ENCODE measurements at places on chromosomes 1 and 21. TPM values are rescaled to one million over a fixed set of nuclear protein-coding genes. Genes with fewer than 3 reads are reported as not detected.

GRCh38 chr1:98906361-98906760 is 98.3 kb downstream of the PLPPR5 start:
- H3K27me3 ChIP-seq: no peaks in the 10 kb centered on the region
- H3K4me1 ChIP-seq: no peaks in the 10 kb centered on the region
- H3K4me3 ChIP-seq: no peak overlapping the region
- H3K27ac ChIP-seq: no peak overlapping the region

- peak; percentile 73 for DNase-seq
- H3K27me3 ChIP-seq: no peaks in the 10 kb centered on the region
- peaks cover 65% of the 10 kb centered on the region for H3K4me1 ChIP-seq
- H3K27ac ChIP-seq: peak overlapping the region; percentile 67
These were observed 606 bp downstream of the DENND1B start for GRCh38 chr1:197774466-197775281.

DNA sequence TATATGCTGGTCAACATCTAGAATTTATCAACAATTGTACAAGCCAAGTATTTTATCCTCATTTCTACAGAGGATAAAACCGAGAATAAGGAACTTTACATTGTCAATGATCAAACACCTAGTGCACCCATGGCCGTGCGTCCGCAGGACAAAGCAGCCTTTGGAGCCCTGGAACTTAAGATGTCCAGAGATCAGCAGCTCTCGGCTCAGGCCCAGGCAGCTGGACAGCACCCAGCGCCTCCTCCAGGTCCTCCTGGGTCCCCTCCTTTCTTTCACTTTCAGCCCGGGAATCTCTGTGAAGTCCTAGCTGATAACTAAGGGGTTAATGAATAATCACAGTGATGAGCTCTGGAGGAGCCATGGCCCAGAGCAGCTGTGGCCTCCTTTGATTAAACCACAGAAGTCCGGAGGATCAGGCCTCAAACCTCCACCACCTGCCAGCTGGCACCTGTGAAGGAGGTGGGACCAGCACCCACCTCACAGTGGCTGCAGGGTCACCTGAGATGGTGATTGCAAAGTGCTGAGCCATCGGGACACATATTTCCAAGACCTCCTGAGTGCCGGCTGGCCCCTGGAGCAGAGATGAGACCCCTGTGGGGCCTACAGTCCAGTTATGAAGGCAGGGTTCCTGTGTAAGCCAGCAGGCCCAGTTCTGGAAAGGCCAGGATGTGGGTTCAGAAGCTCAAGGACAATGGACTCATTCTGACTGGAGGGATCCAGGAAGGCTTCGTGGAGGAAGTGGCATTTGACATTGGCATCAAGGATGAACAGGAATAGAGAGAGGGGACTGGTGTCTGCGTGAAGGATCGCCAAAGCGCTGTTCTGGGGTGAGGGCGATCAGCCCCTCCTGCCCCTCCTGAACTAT is 11.6 kb upstream of the SAMD11 start:
- H3K27ac ChIP-seq: no peak overlapping the region
- H3K36me3 ChIP-seq: no peaks in the 10 kb centered on the region
- H3K27me3 ChIP-seq: no peaks in the 10 kb centered on the region
- no peak overlapping the region for H3K4me3 ChIP-seq

GRCh38 chr1:169119405-169119804 is 12.9 kb downstream of the ATP1B1 start:
- no peak for DNase-seq
- no peak overlapping the region for H3K4me3 ChIP-seq
- no peaks in the 10 kb centered on the region for H3K27me3 ChIP-seq
- H3K27ac ChIP-seq: no peak overlapping the region
- no peaks in the 10 kb centered on the region for H3K4me1 ChIP-seq

- peaks cover 73% of the 10 kb centered on the region for H3K4me1 ChIP-seq
- DNase-seq: peak; percentile 75
- no peak overlapping the region for H3K27ac ChIP-seq
- H3K4me3 ChIP-seq: peak overlapping the region; percentile 21
These were observed 28.7 kb downstream of the RSPH1 start for GRCh38 chr21:42467140-42467983.

GRCh38 chr1:205306929-205307566 is 14.5 kb downstream of the NUAK2 start:
- no peak overlapping the region for H3K4me3 ChIP-seq
- H3K36me3 ChIP-seq: no peaks in the 10 kb centered on the region
- H3K27ac ChIP-seq: no peak overlapping the region
- H3K4me1 ChIP-seq: peaks cover 5% of the 10 kb centered on the region

GRCh38 chr1:233844692-233845091 is 59.8 kb upstream of the SLC35F3 start:
- H3K27ac ChIP-seq: no peak overlapping the region
- no peak overlapping the region for H3K4me3 ChIP-seq
- no peaks in the 10 kb centered on the region for H3K4me1 ChIP-seq

DNA sequence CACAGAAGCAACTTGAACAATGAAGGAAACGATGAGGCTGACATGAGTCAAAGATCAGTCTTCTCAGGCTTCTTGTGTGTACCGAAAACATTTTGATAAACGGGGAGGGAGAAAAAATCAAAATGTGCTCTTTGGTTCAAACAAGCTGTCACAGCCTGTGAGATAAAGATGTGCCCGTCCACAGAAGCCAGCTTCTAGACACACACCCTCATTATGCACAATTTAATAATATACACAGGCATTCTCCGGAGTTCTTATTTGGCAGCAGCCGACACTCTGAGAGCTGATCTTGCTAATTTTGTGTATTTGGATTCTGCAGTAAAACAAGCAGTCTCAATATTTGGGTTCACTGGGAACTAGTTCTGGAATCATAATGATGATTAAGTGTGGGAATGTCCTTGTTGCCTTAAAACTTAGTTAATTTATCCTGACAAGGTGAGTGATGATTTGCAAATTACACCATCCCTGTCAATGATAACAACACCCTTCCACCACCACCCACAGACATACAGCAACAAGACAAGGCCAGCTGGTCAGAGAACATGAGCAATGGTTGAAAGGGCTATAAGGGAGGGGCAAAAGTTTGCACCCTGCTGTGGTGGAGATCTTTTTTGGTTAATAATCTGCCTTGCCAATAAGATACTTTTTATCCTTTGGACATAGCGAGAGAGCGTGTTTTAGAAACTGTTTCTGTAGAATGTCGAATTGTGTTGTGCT is 269.9 kb upstream of the KIAA0040 start:
- H3K36me3 ChIP-seq: no peaks in the 10 kb centered on the region
- H3K27me3 ChIP-seq: no peaks in the 10 kb centered on the region
- no peak overlapping the region for H3K27ac ChIP-seq
- H3K4me1 ChIP-seq: no peaks in the 10 kb centered on the region
- no peak overlapping the region for H3K4me3 ChIP-seq
- no peak for DNase-seq

GRCh38 chr1:184212649-184213314 is 161.3 kb downstream of the TSEN15 start:
- no peak overlapping the region for H3K27ac ChIP-seq
- no peaks in the 10 kb centered on the region for H3K4me1 ChIP-seq
- no peaks in the 10 kb centered on the region for H3K27me3 ChIP-seq
- no peak for DNase-seq
- no peaks in the 10 kb centered on the region for H3K36me3 ChIP-seq
- no peak overlapping the region for H3K4me3 ChIP-seq

GRCh38 chr1:182644886-182645285 is 39.5 kb downstream of the RGS8 start:
- H3K4me3 ChIP-seq: no peak overlapping the region
- H3K4me1 ChIP-seq: peaks cover 47% of the 10 kb centered on the region
- H3K27me3 ChIP-seq: no peaks in the 10 kb centered on the region
- DNase-seq: peak; percentile 83
- H3K36me3 ChIP-seq: no peaks in the 10 kb centered on the region
- H3K27ac ChIP-seq: peak overlapping the region; percentile 33

DNA sequence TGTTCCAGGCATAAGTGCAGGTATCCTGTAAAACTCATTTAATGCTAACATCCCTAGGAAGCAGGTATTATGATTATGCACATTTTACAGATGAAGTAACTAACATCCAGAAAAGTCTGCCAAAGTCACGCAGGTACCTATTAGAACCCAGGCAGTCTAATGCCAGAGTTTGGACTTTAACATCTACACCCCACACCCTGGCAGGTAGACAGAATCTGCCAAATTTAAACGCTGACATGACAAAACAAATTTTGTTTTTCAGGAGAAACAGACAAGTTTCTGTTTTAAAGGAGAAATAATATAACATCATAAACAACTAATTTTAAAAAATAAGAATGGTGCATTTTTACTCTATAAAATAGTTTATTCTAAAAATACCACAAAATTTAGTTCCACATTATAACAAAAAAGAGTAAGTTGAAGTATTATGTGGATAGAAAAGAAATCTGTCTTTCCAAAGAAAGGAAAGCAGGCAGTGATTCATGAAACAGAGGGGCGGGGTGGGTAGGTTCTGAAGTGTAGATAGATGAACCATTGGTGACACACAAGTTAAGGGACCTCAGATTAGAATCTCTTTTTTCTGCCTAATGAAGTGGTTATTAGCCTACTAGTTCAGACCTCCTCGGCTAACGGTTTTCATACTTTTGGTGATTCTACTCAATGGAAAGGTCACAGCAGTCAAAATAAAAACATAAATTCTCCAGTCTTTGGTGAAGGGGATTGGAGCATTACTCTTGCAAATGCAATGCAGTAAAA is 1.7 kb downstream of the ASPM start:
- H3K27me3 ChIP-seq: no peaks in the 10 kb centered on the region
- peaks cover 35% of the 10 kb centered on the region for H3K36me3 ChIP-seq
- H3K27ac ChIP-seq: 0 out of 2 replicates have a peak overlapping the region, but pooled peaks have one; percentile 3
- H3K4me3 ChIP-seq: peak overlapping the region; percentile 87

DNA sequence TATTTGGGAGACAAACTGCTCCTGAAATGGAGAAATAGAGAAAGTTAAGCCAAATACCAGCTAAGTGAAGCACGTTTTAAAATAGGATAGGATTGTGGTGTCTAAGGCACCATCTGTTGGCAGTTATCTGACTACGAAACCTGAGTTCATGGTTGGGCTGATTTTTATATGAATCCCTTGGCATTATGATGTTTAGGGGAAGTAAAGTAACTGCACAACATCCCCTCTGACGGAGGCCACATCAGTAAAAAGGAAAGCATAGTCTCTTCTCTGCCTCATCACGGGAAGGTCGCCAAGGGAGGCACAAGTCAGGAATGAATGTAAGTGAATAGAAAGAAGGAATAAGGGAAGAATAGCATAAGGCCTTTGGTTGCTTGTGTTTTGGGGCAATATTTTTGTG is 128.0 kb downstream of the PRRX1 start:
- DNase-seq: no peak
- no peak overlapping the region for H3K4me3 ChIP-seq
- H3K4me1 ChIP-seq: peaks cover 10% of the 10 kb centered on the region
- H3K27ac ChIP-seq: no peak overlapping the region

- no peak overlapping the region for H3K4me3 ChIP-seq
- H3K36me3 ChIP-seq: no peaks in the 10 kb centered on the region
- no peak overlapping the region for H3K27ac ChIP-seq
- H3K4me1 ChIP-seq: no peaks in the 10 kb centered on the region
- DNase-seq: no peak
These were observed 161.3 kb downstream of the ZNF281 start for GRCh38 chr1:200248541-200248940.

DNA sequence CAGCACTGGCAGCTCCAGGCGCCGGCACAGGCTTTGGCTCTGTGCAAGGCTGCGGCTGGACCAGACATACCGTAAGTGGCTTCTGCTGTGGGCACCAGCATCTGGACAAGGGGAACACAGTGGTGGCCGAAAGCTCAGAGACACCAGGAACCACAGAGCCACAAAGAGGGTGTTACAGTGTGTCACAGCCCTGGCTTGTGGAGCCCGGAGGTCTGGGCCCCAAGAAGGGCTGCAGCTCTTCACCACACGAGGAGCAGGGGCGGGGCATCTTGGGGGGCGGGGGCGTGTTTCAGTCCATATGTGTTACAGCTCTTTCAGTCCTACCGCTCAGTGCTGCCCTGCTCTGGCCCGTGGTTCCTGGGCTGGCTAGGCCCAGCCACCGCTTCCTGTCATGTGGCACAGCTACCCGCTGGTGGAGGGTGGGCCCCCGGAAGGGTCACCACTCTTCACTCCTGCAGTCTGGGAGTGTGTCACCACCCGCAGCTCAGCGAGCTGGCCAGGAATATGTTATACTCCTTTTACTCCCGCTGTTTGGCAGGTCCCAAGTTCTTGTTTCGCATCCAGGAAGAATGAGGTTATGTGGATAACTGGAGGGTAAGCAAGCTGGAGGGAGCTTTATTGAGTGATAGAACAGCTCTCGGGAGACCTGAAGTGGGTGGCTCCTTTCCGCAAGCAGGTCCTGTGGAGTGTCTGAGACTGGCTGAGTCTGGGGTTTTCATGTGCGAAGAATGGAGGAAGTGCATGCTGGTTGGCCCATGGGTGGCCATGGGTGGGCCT is 3.3 kb upstream of the LSM10 start:
- H3K27ac ChIP-seq: peak overlapping the region; percentile 87
- H3K4me3 ChIP-seq: peak overlapping the region; percentile 83
- DNase-seq: peak; percentile 97
- H3K27me3 ChIP-seq: no peaks in the 10 kb centered on the region
- H3K4me1 ChIP-seq: peaks cover 43% of the 10 kb centered on the region

GRCh38 chr1:202034683-202035462 is 24.5 kb downstream of the ELF3 start:
- no peaks in the 10 kb centered on the region for H3K27me3 ChIP-seq
- H3K4me3 ChIP-seq: no peak overlapping the region
- no peaks in the 10 kb centered on the region for H3K4me1 ChIP-seq
- no peaks in the 10 kb centered on the region for H3K36me3 ChIP-seq

DNA sequence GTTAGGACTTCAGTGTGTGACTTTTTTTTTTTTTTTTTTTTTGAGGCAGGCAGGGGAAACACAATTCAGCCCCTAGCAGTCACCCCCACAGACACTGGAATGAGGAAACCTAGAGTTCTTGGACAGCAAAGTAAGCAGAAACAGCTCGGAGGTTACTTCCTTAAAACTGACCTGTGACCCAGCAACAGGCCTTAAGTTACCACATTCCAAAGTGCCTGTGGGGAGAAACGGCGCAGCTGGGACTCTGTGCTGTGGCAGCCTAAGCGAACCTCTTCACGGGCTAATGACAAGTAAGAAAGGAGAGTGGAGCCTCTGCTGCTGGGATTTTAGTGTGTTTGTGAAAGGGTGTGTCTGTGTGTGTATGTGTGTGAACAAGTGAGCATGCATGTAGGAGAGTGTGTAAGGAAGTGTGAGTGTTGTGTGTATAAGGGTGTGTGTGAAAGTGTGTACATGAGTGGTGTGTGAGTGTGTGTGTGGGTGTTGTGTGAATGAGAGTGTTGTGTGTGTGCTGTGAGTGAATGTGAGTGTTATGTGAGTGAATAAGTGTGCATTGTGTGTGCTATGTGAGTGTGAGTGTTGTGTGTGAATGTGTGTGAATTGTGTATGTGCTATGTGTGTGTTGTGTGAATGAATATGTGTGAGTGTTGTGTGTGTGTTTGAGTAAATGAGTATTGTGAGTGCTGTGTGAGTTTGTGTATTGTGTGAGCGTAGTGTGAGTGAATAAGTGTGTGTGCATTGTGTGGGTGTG is 180.8 kb downstream of the BRINP2 start:
- no peak for DNase-seq
- H3K4me3 ChIP-seq: no peak overlapping the region
- H3K27me3 ChIP-seq: no peaks in the 10 kb centered on the region
- H3K36me3 ChIP-seq: no peaks in the 10 kb centered on the region
- no peaks in the 10 kb centered on the region for H3K4me1 ChIP-seq

Gene CD1B
- total RNA-seq: not detected

Gene RCC1
- 27.5 TPM for total RNA-seq

Gene GREM2
- not detected for total RNA-seq

Gene CDK18
- 0.45 TPM for total RNA-seq

Gene CLDN17
- total RNA-seq: not detected

Gene CGN
- total RNA-seq: 0.22 TPM

Gene GPR25
- total RNA-seq: not detected

Gene KIRREL1
- total RNA-seq: not detected

Gene SOX13
- total RNA-seq: not detected

Gene SPRR2G
- total RNA-seq: not detected

Gene GUCA2A
- not detected for total RNA-seq

Gene ETV3L
- not detected for total RNA-seq

Gene STXBP3
- 68.9 TPM for total RNA-seq

Gene PTPRU
- total RNA-seq: 1.1 TPM

Gene GFI1
- total RNA-seq: 10.2 TPM

Measured in Karpas-422 (cell line).